Activated CD8-positive, alpha-beta memory T cell treated with anti-CD3 and anti-CD28 coated beads for 4 hours (primary cell): ENCODE measurements at places on chromosomes 11 and 22.

GRCh38 chr22:24686280-24686679 lies 83.3 kb downstream of the GGT1 start:
- no peak for DNase-seq

DNA sequence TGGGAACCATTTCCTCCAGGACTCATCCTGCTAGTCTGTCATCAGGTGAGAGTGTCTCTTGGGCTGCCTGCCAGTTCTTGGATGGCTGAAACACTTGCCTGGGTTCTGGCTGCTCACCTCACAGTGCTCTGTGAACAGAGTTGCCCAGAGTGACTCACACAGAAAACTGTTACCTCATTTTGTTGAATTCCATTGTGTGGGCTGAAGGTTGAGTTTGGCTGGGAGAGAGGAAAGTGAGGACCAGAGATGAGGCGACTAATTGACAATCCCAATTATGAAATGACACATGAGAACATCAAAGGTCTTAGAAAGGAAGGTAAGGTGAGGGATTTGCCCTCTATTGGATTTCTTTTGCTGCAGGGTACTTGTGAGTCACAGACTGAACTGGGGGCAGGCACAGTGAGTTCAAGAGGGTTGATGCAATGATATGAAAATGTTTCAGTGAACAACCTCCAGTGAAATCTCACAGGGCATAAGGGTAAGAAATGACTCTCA lies 20.2 kb upstream of the CALCB start:
- DNase-seq: no peak

DNA sequence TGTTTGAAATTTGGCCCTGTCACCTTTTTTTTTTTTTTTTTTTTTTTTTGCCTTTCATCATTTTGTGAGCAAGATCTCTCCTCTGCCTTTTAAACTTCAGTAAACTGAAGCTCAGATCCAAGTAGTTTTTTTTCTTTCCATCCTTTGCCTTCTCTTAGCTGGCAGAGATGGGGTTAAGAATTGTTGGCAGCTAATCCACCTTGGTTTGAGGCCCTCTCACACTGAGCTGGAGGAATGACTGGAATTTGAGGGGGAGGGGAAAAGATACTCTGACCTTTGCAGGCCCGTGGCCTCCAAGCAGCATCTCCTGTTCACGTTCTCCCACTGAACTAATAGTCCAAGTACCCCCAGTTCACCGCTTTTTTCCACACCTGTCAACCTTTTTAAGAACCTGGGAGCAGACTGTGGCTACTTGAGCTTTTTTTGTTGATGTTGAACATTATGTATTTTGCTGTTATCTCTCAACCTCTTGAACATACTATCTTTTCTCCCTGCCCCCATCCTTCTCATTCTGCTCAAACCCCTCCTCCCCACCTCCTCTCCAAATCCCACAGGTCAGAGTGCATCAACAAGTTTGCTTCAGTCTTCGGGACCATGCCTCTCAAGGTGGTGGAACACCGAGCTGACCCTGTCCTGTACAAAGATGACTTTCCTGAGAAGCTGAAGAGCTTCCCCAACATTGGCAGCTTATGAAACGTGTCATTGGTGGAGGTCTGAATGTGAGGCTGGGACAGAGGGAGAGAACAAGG lies 66.2 kb downstream of the ALX4 start:
- DNase-seq: no peak

DNA sequence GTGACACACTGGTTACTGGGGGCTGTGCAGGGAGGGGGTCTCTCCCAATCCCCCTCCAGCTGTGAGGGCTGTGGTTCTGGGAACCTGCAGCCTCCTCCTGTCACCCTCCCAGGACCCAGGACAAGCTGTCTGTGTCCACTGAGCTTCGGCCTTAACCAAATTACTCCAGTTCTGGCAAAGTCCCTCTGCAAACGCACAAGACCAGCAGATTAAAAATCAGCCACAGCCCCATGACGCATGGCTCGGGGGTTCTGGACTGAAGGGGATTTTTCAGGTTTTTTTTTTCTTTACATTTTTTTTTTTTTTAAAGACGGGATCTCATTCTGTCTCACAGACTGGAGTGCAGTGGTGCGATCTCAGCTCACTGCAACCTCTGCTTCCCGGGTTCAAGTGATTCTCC lies 32.2 kb upstream of the A4GALT start:
- DNase-seq: no peak

GRCh38 chr11:15918212-15918611 lies 438.1 kb downstream of the SOX6 start:
- no peak for DNase-seq

DNA sequence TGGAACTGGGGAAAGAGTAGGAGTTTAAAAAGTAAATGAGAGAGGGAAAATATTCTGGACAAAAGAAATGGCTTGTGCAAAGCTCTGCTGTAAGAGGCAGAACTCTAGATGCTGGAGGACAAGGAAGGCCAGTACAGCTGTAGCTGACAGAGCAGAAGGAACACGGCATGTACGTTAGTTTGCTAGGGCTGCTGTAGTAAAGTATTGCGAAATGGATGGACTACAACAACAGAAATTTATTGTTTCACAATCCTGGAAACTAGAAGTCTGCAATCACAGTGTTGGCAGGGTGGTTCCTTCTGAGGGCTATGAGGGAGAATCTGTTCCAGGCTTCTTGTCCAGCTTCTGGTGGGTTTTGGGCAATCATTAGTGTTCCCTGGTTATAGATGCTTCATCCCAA lies 454.4 kb downstream of the NTM start:
- no peak for DNase-seq

- DNase-seq: no peak
Observed at GRCh38 chr11:127939000-127939399, 648.4 kb downstream of the ETS1 start.

GRCh38 chr11:131693756-131694155 lies 323.3 kb downstream of the NTM start:
- DNase-seq: no peak
